Aortic smooth muscle cell (primary cell): ENCODE measurements at places on chromosomes 5 and 9. TPM values are rescaled to one million over a fixed set of nuclear protein-coding genes. Genes with fewer than 3 reads are reported as not detected.

NR5A1 gene
- total RNA-seq = not detected in 2 replicates

SMIM33 gene
- total RNA-seq = not detected in 2 replicates

GPR150 gene
- total RNA-seq = 0.06 and 0.13 TPM in 2 replicates

PCDH1 gene
- total RNA-seq = 5.7 and 7.0 TPM in 2 replicates

TPPP gene
- total RNA-seq = 0.93 and 1.1 TPM in 2 replicates

FOXD4 gene
- total RNA-seq = 0.06 and 0.13 TPM in 2 replicates

CCIN gene
- total RNA-seq = 0.50 and 0.92 TPM in 2 replicates
